Activated naive CD8-positive, alpha-beta T cell treated with anti-CD3 and anti-CD28 coated beads for 36 hours (primary cell): ENCODE measurements at places on chromosomes 6 and 20.

- DNase-seq = no peak
Measured at GRCh38 chr6:97456070-97456469, 173.1 kb upstream of the MMS22L start.

DNA sequence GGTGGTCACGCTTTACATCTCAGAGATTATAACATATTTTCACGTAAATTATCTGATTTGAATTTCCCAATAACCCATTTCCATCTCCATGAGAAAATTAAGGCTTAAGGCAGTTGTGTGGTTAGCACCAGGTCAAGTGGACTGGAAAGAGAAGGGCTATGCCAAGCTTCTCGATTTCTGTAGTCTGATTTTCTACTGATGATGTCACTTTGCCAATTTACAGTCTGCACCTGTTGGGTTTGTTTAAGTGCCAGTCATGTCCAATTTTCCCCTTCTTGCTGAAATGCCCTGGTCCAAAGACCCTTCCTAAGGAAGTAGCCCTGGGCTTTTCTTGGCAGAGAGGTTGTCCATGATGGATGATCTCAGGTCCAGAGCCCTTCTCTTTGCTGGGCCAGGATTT lies 562.3 kb upstream of the BTBD3 start:
- DNase-seq = no peak

DNA sequence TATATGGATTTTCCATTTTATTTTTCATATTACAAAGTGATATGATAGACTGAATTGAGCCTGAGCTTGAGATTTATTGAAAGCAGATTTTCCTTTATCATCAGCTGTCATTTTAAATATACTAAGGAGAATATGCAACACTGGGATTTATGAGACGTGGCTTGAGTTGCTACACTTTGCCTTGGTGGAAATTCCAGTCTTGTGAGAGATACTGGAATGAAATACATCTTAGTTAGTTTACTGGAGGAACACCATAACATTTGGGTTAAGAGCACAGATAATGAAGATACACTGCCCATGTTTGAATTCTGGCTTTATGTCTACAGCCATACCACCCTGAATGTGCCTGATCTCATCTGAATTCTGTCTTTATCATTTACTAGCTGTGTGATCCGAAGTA lies 86.5 kb upstream of the IFNGR1 start:
- DNase-seq = no peak

GRCh38 chr6:3316818-3317217 lies 58.1 kb downstream of the PSMG4 start:
- no peak for DNase-seq

DNA sequence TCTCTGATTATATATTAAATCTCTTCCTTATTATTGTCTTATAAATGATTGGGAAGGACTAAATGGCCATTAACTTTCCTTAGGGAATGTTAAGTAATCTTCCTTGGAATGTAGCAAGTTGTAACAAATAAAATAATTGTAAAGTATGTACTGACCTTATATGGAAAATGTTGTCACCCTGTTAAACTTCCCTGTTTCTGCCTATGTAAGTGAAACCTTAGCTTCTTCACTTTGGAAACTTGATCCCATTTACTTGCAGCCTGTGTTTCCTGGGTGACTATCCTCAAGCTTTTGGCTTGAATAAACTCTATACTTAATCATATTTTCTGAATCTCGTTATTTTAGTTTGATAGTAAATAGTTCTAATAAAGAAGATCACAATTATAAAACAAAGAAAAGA lies 519.5 kb upstream of the PTCHD4 start:
- DNase-seq = no peak

GRCh38 chr20:18019068-18019467 lies 38.6 kb downstream of the OVOL2 start:
- DNase-seq = no peak

DNA sequence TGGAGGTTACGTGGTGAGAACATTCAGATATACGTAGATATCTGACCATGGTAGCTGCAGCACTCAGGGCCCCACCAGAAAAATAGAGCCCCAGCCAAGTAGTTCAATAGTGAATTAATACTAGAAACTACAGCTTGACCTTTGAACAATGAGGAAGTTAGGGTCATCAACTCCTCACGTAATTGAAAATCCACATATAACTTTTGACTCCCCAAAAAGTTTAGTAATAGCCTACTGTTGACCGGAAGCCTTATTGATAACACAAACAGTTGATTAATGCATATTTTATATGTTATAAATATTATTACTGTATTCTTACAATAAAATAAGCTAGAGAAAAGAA lies 117.9 kb downstream of the SNX5 start:
- no peak for DNase-seq

GRCh38 chr6:18400831-18401446 lies 13.8 kb downstream of the RNF144B start:
- DNase-seq = no peak

- no peak for DNase-seq
Measured at GRCh38 chr6:15906420-15907016, 222.4 kb upstream of the MYLIP start.

GRCh38 chr6:139250296-139251044 lies 41.3 kb downstream of the TXLNB start:
- peak; percentile 54 for DNase-seq

GRCh38 chr20:37921341-37921929 lies 18.5 kb downstream of the VSTM2L start:
- DNase-seq = no peak

DNA sequence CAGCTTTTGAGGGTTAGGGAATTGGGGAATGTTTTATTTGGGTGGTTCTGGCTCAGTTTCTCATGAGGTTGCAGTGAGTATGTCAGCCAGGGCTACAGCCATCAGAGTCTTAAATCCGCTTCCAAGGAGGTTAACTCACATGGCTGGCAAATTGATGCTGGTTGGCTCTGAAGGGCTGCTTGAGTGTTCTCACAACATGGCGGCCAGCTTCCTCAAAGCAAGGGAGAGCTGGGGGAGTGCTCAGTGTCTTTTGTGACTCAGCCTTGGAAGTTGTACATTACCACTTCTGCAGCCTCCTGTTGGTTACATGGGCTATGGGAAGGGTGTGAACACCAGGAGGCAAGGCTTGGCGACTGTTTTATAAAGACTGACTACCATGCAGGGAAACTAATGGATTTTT lies 17.8 kb upstream of the PPP1R3G start:
- DNase-seq = no peak
